GM23338 (cell line): ENCODE measurements at places on chromosomes 7 and 10.

DNA sequence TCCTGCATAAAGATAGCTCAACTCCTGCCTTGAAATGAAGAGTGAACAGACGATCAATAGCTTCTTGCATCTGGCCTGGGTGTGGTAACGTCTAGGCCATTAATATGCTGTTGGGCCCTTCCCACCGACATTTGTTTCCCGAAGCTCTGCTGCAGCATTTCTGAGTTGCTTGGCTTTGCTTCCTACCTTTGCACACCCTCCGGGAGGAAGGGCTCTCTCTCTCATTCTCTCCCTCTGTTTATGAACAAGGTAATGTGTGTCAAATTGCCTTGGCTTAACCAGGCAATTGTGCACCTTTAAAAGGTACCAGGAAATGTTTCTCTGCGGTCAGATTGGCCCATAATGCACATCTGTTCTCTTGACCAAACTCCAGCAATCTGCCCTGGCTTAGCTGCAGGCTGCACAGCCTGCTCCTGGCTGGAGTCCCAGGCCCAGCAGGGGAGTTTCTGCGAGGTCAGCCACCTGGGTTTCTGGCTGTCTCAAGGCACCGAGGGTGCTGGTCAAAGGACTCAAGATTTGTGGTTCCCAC is 223.7 kb downstream of the SNX10 start:
- H3K27me3 ChIP-seq: no peaks in the 10 kb centered on the region
- no peak overlapping the region for H3K27ac ChIP-seq
- no peaks in the 10 kb centered on the region for H3K4me1 ChIP-seq
- H3K4me3 ChIP-seq: no peak overlapping the region

- H3K4me1 ChIP-seq: peaks cover 16% of the 10 kb centered on the region
- H3K27me3 ChIP-seq: no peaks in the 10 kb centered on the region
- H3K27ac ChIP-seq: no peak overlapping the region
- no peaks in the 10 kb centered on the region for H3K36me3 ChIP-seq
- no peak for DNase-seq
- no peak overlapping the region for H3K4me3 ChIP-seq
These were observed 42.5 kb downstream of the ZCCHC24 start for GRCh38 chr10:79402951-79403350.

DNA sequence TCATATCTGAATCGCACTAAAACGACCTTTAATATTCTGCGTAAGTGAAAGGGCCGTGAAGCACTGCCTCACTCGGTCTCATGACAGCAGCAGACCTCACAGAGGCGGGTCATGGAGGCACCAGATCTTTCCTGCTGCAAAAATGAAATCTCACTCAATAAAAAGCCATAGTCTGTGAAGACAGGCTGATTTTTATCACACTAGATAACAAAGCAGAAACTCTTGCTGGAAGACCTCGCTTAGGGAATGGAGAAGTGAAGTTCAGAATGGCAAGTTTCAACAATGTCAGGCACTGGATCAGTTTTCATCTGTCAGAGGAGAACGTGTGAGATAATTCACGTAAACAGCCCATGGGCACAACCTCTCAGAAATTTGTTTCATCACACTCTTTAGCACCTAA is 8.0 kb downstream of the SEPHS1 start:
- H3K4me1 ChIP-seq: peaks cover 72% of the 10 kb centered on the region
- H3K4me3 ChIP-seq: no peak overlapping the region
- H3K27ac ChIP-seq: peak overlapping the region; percentile 73; the same call in 1 of the 2 replicates
- no peaks in the 10 kb centered on the region for H3K27me3 ChIP-seq

GRCh38 chr7:108063520-108063933 is 60.6 kb upstream of the LAMB1 start:
- H3K27me3 ChIP-seq: no peaks in the 10 kb centered on the region
- peaks cover 7% of the 10 kb centered on the region; the same call in 1 of the 2 replicates for H3K4me1 ChIP-seq
- no peak overlapping the region for H3K27ac ChIP-seq
- DNase-seq: no peak

DNA sequence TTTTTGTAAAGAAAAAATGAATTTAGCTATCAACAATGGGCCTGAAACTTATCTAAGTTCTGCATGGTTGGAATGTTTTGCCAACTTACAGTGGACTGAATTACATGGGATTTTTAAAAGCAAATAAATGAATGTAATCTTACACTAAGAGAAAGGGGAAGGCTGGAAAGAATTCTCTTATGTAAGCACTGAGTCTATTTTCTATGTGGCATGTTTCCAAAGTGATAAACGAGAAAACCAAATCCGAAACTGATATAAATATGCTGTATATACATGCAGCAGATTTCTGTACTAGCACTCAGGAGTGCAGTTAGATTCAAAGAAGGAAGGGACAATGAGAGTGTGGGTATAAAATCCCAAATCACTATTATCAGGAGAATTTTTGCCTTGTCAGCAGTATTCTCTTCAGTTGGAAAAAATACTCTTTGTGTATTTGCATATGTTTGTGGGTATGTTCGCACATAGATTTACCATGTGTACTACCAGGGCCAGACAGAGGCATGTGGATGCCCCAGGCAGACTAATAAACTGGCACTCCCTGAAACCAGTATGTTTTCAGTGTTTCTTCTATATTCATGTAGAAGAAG is 334.3 kb upstream of the SEMA3D start:
- no peaks in the 10 kb centered on the region for H3K27me3 ChIP-seq
- H3K36me3 ChIP-seq: no peaks in the 10 kb centered on the region
- H3K27ac ChIP-seq: no peak overlapping the region

GRCh38 chr7:20076835-20077234 is 140.3 kb downstream of the MACC1 start:
- H3K27ac ChIP-seq: 0 out of 2 replicates have a peak overlapping the region, but pooled peaks have one; percentile 42
- no peak for DNase-seq
- no peaks in the 10 kb centered on the region for H3K27me3 ChIP-seq
- peaks cover 56% of the 10 kb centered on the region for H3K4me1 ChIP-seq

- H3K36me3 ChIP-seq: no peaks in the 10 kb centered on the region
- H3K27me3 ChIP-seq: no peaks in the 10 kb centered on the region
- no peak for DNase-seq
- no peaks in the 10 kb centered on the region for H3K4me1 ChIP-seq
- no peak overlapping the region for H3K4me3 ChIP-seq
- no peak overlapping the region for H3K27ac ChIP-seq
These were observed 130.5 kb upstream of the C1QL3 start for GRCh38 chr10:16652154-16652553.

- no peak overlapping the region for H3K4me3 ChIP-seq
- H3K4me1 ChIP-seq: no peaks in the 10 kb centered on the region
- peaks cover 4% of the 10 kb centered on the region; the same call in 1 of the 2 replicates for H3K36me3 ChIP-seq
- H3K27me3 ChIP-seq: no peaks in the 10 kb centered on the region
These were observed 107.5 kb downstream of the DOCK1 start for GRCh38 chr10:127012769-127013152.

DNA sequence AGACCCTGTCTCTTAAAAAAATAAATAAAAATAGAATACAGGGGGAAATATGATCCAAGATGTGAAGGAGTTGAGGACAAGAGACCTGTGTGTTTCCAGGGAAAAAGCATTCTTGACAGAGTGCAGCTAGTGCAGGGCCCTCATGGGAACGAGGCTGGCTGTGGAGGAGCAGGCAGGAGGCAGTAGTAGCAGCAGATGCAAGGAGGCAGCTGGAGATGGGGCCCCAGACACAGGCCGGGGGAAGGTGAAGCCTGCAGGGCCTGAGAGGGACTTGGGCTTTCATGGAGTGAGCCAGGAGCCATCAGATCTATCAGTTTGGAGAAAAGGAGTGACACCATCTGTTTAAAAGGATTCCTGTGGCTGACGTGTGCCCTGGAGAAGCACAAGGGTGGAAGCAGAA is 71.4 kb upstream of the ZNF438 start:
- no peaks in the 10 kb centered on the region for H3K36me3 ChIP-seq
- peaks cover 5% of the 10 kb centered on the region for H3K4me1 ChIP-seq
- no peak overlapping the region for H3K27ac ChIP-seq
- DNase-seq: no peak
- no peaks in the 10 kb centered on the region for H3K27me3 ChIP-seq

DNA sequence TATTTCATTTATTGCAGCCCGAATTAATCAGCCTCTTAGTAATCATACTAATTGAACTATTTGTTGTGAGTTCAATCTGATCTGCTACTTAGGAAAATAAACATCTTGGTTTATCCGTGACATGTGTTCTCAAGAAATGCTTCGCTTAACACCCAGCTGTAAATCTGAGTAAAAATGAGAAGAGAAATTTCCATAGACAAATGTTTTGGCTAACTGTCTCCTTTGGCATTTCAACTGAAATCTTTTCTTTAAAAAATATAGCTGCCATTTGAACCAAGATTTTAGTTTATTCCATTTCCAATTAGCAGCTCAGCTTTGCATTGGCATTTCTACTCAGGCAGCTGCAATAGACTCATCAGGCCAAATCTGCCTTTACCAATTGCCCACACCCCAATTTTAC is 180.5 kb upstream of the PTER start:
- H3K4me3 ChIP-seq: no peak overlapping the region
- no peaks in the 10 kb centered on the region for H3K27me3 ChIP-seq
- no peaks in the 10 kb centered on the region for H3K4me1 ChIP-seq
- H3K36me3 ChIP-seq: peaks cover 6% of the 10 kb centered on the region

DNA sequence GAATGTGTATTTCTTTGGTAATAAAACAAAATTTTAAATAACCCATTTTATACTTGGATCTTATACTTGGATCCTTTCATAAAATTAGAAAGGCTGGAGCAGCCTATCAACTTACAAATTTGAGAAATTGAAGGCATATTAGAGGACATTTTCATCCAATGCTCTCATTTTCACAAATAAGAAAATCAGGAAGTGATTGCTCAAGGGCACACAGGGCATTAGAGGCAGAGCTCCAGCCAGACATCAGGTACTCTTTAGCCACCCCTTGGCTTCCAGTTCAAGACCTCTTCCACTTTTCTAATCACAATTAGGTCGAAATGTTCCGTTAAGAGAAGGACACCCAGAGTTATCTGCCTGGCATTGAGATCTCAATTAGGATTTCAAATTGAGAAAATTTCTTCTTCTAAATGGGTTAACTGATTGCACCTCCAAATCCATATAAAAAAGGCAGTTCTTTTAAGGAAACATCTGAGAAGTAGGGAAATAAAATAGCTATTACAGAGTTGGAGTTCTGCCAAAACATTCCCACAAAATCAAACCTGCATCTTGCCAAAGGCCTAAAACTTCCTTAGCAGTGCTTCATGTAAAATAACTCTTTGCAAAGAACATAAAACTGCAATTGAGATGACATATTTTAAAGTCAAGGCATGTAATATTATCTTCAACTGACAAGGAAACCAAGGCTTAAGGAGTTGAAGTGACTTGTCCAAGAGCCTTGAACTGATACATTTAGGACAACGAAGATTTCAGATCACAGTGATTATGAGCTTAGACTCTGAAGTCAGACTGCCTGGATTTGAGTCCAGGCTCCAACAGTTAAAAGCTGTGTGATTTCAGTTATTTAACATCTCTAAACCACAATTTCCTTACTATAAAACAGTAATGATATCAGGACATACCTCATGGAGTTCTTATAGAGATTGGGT is 2.4 kb downstream of the ACTA2 start:
- DNase-seq: no peak
- no peaks in the 10 kb centered on the region for H3K36me3 ChIP-seq
- no peak overlapping the region for H3K4me3 ChIP-seq
- H3K27me3 ChIP-seq: no peaks in the 10 kb centered on the region

GRCh38 chr10:47016564-47016963 is 105.3 kb downstream of the PTPN20 start:
- no peak for DNase-seq
- no peak overlapping the region for H3K4me3 ChIP-seq
- H3K27me3 ChIP-seq: no peaks in the 10 kb centered on the region

DNA sequence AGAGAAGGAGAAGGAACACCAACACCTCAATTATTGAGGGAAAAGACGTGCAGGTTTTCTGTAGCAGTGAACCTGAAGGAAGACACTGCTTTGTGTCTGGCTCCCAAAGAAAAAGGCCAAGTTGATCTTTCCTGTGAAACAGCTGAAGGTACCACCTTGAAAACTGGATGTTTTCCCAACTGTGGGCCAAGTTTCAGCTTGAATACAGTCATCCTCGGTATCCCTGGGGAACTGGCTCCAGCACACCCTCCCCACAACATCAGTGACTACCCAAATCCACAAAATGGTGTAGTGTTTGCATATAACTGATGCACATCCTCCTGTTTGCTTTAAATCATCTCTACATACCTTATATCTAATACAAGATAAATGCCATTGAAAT is 297.0 kb upstream of the PITRM1 start:
- peaks cover 15% of the 10 kb centered on the region for H3K4me1 ChIP-seq
- H3K27ac ChIP-seq: no peak overlapping the region
- H3K27me3 ChIP-seq: no peaks in the 10 kb centered on the region
- no peak for DNase-seq

DNA sequence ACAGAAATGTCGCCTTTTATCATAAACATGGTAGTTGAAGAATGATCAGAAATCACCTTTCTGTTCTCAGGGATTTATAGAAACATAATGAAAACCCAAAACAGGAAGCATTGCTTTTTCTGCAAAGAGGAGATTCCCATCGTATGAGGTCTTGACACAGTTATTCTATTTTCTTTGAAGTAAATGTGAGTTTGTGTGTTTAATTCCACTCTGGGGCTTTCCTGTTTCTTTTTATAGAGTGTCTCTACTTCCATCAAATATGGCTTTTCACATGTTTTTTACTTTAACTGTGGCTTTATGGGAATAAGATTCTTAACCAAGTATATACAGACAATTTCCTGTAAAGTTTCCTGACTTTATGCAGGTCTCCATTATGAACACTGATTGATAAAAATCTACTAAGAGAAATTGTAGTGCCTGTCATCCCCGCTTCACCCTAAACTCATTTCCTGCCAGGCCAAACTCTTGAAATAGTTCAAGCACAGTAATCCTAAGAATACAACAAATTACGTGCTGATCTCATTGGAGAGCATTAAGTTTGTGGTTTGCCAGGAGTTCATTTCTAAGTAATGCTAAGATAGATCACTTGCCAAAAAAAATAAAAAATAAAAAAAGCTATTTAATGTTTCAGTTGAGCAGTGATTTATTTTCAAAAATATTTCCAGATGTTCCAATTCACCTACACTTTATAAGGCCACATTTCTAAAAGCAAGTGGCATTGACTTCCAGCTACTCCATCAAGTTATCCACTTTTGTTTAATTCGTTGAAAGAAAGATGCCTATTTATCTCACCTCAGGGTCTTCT is 52.2 kb upstream of the SEC61G start:
- no peak overlapping the region for H3K27ac ChIP-seq
- no peak for DNase-seq
- no peaks in the 10 kb centered on the region for H3K4me1 ChIP-seq
- H3K27me3 ChIP-seq: no peaks in the 10 kb centered on the region
- H3K4me3 ChIP-seq: no peak overlapping the region
- H3K36me3 ChIP-seq: no peaks in the 10 kb centered on the region

- H3K27me3 ChIP-seq: no peaks in the 10 kb centered on the region
- H3K27ac ChIP-seq: peak overlapping the region; percentile 45; the same call in 1 of the 2 replicates
- DNase-seq: no peak
- H3K4me3 ChIP-seq: peak overlapping the region; percentile 93
These were observed 1.1 kb downstream of the TTYH3 start for GRCh38 chr7:2632733-2633537.

DNA sequence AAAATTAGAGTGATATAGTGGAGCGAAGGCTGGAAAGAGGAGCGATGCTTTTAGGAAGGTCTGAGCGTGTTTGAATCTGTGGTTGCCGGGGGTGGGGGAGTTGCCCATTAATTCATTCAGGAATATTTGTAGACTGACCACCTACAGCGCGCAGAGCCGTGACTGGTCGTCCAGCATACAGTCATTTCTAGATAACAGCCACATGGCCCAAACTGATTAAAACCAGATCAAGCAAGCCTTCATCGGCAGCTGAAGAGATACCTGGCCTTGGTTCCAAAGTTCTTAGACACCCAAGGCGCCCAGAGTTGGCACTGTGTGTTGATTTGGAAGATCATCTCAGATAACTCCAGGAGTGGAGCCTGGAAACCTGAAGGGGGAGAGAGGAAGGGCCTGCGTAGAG is 1.7 kb downstream of the PROSER2 start:
- no peak overlapping the region for H3K27ac ChIP-seq
- peaks cover 15% of the 10 kb centered on the region for H3K27me3 ChIP-seq
- H3K36me3 ChIP-seq: no peaks in the 10 kb centered on the region
- peaks cover 16% of the 10 kb centered on the region for H3K4me1 ChIP-seq
